ENCODE measurements at places on chromosomes 4 and X. TPM values are rescaled to one million over a fixed set of nuclear protein-coding genes. Genes with fewer than 3 reads are reported as not detected.
A peak's percentile ranks its signal among the peaks of the same experiment; 100 is the strongest.

DNA sequence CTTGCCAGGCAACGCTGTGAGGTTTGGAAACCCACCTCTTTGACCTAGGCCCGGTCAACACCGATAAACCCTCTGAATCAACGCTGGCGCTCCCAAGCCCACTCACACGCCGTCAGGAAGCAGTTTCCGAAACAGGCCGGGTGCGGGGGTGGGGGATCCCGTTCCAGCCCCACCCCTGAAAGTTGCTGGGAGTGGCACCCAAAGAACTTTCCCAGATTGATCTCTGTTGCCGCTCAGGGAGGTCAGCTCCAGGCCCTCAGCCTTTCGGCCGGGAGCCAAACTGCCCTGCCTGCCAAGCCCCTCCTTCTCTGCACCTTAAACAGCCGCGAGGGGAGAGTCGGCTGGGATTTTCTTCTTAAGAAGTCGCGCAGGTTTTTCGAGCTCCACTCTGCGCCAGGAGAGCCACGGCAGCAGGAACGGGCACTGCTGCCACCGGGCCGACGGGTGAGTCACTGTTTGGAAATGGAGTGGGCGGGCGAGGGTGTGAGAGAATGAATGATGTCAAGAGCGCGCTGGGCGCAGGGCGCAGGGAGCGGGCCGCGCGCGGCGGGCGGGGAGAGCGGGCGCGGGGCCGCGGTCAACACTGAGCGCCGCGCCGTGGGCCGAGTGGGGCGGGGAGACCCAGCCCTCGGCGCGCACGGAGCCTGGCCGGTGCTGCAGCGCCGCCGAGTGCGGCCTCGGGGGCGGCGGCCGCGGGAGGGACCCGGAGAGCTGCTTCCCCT is at the start of gene SGMS2:
Gene SGMS2 (plus strand): TSS at position 583 of the 722 bp plus-strand sequence. CDS start 70,622 bp downstream, outside the sequence.
- peaks cover 5% of the 10 kb centered on the region for H3K36me3 ChIP-seq
- H3K4me1 ChIP-seq, result peaks cover 9% of the 10 kb centered on the region
- peak within 1 kb of the TSS; percentile 91 for H3K4me3 ChIP-seq
- DNase-seq, result no peak
- no peak within 1 kb of the TSS for H3K27ac ChIP-seq
- peaks cover 76% of the 10 kb centered on the region for H3K27me3 ChIP-seq

DNA sequence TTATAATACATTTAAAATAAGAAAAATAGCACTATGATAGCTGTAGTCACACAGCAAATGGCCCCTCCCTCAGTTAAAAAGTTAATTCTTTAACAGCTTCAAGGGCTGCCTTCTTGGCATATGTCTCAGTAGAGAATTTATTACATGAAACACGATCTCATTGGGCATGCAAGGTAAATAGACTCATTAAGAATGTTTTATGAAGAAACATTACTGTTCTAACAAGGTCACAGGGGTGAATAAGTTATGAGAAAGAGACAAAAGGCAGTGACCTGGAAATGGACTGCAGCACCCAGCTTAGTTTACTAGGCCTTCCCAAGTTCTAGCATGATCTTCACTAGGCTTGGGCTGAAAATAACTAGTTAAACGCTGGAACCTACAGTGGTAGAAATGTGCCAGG is 277.7 kb downstream of the NR3C2 start:
- H3K4me1 ChIP-seq, result peaks cover 5% of the 10 kb centered on the region
- no peaks in the 10 kb centered on the region for H3K36me3 ChIP-seq
- no peak for DNase-seq
- no peak overlapping the region for H3K27ac ChIP-seq
- no peak overlapping the region for H3K4me3 ChIP-seq

The SMIM10 gene
- not detected for total RNA-seq

The INPP4B gene
- total RNA-seq, result 91.8 TPM

DNA sequence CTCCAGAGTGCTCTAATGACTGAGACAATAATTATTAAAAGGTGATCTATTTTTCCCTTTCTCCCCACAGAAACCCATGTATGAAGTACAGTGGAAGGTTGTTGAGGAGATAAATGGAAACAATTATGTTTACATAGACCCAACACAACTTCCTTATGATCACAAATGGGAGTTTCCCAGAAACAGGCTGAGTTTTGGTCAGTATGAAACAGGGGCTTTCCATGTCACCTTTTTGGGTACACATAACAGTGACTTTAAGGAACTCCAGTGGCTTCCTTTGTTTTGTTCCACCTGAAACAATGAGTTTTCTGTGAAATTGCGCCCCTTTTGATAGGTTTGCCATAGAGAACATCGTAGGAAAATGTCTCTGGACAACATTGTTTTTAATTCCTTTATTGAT is 69.6 kb downstream of the KIT start:
- no peaks in the 10 kb centered on the region for H3K27me3 ChIP-seq
- no peak overlapping the region for H3K27ac ChIP-seq
- no peaks in the 10 kb centered on the region for H3K36me3 ChIP-seq
- no peak for DNase-seq

Data from T-helper 17 cell (primary cell).